ENCODE measurements at places on chromosomes 3 and 15.

GRCh38 chr15:91698241-91698640 is 155.3 kb upstream of the SLCO3A1 start:
- no peak for DNase-seq

- DNase-seq, result no peak
These were observed 67.1 kb downstream of the SUCLG2 start for GRCh38 chr3:67587301-67587700.

GRCh38 chr3:21020681-21021080 is 730.3 kb downstream of the ZNF385D start:
- no peak for DNase-seq

DNA sequence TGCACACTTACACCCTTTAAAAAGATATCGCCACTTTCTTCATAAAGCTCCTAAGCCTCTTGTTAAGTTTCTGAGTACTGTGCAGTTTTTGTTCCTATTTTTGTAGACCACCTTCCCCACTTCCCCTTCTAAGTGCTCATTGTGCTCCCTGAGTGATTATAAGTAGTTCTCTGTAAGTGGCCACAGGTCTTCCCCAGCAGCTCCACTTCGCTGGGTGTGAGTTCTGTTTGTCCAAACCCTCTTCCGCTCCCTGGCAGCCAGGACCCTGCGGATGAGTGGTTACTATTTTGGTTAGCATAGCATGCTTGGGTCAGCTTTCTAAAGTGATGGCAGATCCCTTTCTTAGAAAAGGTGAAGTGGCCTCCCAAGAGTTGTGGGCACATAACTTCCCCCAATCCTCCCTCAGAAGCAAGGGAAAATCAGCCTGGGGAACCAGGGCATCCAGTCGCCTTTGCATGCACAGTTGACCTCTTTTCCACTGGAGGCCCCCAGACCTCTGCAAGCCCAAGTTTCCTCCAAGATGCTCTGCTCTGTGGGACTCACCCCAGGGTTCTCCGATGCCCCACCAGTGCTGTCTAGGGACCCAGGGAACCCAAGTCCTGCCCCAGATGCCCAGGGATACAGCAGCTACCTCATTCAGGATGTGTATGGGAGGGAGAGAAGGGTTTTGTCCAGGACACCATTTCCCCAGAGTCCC is 69.6 kb downstream of the ATP10A start:
- no peak for DNase-seq

DNA sequence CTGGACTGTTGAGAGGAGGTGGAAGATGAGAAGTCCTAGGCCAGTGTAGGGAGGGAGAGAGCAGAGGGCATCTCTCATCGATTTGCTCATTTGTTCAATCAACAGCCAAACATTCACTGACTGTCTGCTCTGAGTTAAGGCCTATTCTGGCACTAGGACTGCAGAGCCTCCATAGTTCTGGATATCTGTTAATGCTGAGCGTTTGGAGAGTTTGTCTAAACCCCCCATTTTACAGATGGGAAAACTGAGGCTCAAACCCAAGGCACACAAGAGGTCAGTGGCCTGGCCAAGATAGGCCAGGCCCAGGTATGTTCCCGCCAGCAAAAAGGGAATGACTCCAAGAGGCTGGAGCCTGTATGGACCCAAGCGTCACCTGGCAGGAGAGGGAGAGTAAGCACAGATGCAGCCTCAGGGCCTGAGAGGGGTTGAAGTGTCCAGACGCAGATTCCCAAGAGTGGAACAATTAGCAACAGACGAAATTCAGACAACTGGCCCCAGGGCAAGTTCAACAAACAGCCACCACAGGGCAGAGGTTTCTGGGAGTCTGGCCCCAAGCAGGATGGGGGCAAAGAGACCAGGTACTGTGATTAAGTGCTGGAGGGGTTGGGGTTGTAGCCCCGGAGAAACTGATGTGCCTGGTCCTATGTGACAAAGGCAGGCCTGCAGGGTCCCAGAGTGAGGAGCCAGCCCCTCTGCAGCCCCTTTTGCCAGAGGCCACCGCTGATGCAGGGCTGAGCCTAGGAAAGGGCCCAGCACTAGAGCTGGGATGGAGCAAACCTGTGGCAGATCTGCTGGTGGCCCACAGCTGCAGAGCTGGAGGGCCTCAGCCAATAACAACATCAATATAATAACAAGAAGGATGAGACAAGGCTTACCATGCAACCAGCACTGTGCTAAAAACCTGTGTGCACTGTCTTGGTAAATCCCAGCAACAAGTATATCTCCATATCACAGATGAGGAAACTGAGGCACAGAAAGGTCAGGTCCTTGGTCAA is 245.1 kb upstream of the TLE3 start:
- DNase-seq, result no peak

DNA sequence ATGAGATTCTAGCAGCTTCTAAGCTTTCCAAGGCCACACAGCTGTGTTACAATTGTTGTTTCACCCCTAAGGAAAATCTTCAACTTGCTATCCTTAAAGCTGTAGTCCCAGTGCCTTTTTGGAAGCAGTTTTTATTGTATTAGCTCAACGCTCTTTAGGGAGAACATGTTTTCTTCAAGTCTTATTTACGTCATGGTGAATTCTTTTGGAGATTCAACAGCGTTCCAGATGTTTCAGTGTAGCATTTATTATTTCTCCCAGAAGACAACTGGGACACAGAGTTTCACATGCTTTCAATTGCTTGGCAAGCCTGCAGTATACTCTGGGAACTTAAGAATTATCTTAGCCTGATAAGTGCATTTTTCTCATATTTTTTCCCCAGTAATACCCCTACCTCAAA is 888.3 kb downstream of the PLOD2 start:
- no peak for DNase-seq

DNA sequence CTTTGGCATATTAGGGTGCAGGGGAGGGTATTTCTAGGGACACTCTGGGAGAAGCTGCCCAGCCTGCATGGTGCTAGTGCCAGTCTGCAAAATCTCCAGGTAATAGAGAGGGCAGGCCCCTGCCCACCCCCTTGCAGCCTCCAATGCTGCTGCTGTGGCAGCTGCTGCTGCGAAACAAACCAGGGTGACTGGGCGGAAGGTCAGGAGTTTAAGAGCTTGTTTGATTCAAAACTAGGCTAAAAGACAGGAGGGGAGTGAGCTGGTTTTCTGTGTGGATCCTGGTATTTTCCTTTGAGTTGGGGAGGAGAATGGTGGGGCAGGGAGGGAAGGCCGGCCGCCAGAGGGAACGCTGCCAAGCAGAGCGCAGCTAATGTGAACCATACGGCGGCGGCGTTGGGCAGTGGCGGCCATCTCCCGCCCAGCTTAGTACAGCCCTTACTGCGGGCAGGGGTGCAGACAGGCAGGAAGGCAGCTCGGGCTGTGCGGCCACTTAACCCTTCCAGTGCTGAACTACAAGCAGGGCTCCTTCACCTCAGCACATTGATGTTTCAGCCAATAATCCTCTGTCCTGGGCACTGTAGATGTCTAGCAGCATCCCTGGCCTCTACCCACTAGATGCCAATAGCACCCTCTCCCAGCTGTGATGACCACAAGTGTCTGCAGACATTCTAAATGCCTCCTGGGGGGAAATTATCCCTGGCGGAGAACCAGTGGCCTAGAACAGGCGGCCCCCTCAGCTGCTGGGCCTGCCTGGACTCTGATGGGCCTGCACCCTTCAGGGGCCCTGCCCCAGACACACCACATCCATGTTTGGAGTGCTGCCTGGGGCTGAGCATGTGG is 125.7 kb downstream of the EEFSEC start:
- DNase-seq, result peak; percentile 95

DNA sequence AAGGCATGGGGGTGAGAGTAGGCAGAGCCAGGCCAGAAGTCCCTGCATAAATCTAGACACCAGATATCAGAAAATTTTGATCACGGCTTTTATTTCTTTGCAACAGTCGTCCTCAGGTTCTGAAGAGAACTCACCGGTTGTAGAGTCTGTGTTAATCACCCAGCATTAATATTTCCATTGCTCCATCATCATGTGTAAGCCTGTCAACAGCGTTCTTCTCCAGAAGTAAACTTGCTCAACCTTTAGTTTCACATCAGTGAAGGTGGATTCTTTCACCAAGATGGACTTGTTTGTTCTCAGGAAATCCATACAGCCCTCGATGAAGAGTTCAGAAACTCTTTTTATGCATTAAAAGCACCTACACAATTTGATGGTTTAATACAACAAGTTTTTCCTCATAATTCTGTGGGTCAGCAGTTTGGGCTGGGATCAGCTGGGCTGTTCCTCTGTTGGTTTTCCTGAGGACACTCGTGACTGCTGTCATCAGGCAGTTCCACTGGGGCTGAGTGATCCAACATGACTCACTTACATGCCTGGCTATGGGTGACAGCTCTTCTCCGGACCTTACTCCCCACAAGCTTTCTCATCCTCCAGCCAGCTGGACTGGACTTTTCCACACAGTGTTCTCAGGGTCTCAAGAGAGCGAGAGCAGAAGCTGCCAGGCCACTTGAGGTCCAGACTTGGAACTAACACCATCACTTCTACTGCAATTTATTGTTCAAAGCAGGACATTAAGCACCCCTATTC is 303.4 kb downstream of the ZNF621 start:
- peak; percentile 11 for DNase-seq

GRCh38 chr15:39273717-39274411 is 307.0 kb upstream of the THBS1 start:
- peak; percentile 78 for DNase-seq

GRCh38 chr3:124768812-124769211 is 38.6 kb downstream of the UMPS start:
- DNase-seq, result no peak

GRCh38 chr15:72562878-72563277 is 88.7 kb downstream of the ARIH1 start:
- no peak for DNase-seq

DNA sequence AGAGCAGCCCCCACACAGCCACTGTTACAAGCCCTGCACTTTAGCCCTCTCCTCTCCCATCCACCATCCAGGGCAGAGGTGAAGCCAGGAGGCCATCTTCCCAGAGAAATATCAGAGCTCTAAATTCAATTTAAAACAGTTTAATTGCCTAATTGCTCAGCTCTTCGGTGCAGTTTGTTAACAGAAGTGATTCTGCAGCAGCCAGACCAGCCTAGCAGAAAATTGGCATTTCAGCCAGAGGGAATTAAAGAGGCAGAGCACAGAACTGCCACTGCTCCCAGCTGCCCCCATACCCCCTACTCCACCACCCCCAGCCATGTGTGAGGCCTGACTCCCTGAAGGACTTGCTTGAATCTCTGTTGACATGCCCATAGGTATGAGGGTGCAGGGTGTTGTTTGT is 38.5 kb downstream of the TPRA1 start:
- DNase-seq, result no peak

DNA sequence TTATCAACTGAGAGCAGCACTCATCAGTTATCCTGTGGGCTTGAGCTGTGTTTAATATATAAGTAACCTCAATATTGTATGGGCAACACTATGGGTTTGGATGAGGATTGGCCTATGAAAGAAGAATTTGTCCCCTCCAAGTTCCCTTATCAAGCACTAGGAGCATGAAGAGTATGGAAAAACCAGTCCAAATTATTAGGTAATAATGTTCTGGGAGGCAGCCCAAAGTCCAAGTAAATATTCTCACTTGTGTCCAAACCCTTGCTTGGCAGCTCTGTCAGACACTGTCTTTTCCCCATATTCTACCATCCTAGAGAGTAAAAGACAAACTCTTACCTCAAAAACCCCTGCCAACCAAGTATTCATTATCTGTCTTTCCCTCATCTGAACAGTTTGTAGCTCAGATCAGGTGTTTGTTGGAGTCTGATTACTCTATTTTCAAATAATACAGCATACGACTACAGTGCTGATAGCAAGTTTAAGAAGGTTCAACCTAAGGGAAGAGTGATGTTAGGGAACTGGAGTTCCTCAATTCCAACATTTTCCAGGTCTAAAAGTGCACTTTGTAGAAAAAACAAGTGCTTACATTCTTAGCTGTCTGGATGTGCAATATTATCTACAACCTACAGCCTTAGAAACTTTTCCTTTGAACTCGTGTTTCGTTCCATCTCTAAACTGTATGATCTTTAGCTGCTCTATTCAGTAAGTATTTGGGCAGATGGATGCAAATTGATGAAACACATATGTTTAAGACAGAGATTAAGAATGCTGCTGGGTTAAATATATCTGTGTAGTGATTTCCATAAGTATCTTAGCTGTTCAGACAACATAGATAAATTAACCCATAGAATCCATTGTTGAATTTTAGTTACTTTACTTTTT is 89.7 kb upstream of the PHLDB2 start:
- DNase-seq, result no peak

GRCh38 chr3:197238842-197239241 is 59.6 kb downstream of the DLG1 start:
- DNase-seq, result no peak

GRCh38 chr3:11424277-11424676 is 152.1 kb downstream of the ATG7 start:
- no peak for DNase-seq

DNA sequence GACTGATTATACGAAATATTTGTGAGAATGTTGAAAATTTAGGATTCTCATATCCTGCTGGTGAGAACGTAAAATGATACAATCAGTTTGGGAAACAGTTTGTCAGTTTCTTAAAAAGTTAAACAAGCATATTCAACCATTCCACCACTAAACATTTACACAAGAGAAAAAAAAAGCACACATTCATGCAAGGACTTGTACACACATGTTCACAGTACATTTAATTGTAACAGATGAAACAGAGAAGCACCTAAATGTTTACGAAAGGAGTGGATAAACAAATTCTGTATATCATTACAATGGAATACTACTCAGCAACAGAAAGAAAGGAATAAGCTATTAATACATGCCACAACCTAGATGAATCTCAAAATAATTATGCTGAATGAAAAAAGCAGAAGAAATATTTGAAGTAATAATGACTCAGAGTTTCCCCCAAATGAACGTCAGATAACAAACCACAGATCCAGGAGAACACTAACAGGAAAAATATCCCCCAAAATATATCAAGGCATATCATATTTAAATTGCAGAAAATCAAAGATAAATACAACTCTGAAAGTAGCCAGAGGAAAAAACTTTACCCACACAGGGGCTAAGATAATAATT is 14.3 kb downstream of the ANKRD28 start:
- DNase-seq, result peak; percentile 76

DNA sequence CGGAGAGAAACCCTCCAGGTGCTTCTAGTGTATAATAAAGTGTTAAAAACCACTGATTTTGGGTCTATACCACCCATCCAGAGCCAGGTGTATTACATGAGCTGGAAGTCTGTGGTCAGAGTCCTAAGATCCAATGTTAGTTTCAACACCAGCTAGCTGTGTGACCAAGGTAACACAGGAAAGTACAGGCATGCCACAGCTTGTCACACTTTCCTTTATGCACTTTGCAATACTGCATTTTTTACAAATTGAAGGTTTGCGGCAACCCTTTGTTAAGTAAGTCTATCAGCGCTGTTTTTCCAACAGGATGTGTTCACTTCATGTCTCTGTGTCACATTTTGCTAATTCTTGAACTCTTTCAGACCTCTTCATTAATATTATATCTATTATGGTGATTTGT is 201.3 kb upstream of the PRICKLE2 start:
- DNase-seq, result no peak

DNA sequence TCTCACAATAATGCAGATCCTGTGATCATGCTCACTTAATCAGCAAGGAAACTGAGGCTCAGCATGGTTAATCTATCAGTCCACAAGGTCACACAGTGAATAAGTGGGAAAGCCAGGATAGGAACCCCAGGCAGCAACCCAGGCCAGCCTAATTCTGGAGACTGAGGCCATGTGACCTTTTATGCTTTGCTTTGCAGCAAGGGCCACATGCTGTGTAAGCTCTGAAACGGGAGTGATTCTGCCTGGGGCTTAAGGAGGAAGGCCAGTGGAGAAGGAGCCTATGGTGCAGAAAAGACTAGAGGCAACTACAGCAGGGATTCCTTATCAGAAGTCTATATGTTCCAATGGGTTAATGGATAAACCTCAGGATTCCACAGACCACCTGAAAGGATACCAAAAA is 157.6 kb upstream of the PPP2R3A start:
- DNase-seq, result no peak

- no peak for DNase-seq
These were observed 189.4 kb upstream of the CHRNA7 start for GRCh38 chr15:31840849-31841476.
